ENCODE measurements at places on chromosomes 3 and 15.

- no peak for DNase-seq
These were observed 27.6 kb downstream of the SPTBN5 start for GRCh38 chr15:41866263-41866703.

- DNase-seq: no peak
These were observed 7.8 kb upstream of the TM2D3 start for GRCh38 chr15:101660005-101660404.

DNA sequence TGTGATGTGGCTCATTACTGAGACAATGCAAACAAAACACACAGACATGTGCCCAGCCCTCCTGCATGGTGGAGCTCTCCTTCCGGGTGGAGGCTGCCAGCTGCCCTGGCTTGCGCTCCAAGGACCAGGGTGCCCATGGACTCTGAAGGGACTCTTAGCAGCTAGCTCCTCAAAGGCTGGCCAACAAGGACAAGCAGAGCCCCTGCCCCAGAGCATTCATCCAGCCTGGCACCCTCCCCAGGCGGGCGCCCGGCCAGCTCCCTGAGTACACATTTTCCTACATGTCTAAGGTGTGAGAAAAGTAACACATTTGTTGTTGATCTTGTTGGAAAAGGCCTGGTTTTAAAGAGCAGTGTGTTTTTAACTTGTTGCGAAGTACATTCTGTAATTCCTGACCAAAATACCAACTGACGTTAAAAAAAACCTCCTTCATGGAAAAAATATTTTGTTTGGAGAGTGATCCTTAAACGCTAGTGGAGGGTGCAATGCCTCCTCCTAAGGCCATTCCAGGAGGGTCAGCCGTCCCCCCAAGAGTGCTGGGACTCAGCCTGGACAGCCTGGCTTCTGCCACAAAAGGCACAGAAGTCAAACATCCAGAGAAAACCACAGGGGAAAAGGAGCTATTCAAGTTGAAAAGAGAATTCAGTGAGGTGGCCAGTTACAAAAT is 86.9 kb downstream of the KLF15 start:
- no peak for DNase-seq

GRCh38 chr3:141594357-141594756 is 107.5 kb downstream of the RASA2 start:
- DNase-seq: no peak

GRCh38 chr3:191775451-191776233 is 314.7 kb downstream of the PYDC2 start:
- DNase-seq: peak; percentile 57

GRCh38 chr3:120072867-120073525 is 21.3 kb downstream of the GSK3B start:
- DNase-seq: no peak

GRCh38 chr3:182133752-182134151 is 422.0 kb downstream of the SOX2 start:
- DNase-seq: no peak

DNA sequence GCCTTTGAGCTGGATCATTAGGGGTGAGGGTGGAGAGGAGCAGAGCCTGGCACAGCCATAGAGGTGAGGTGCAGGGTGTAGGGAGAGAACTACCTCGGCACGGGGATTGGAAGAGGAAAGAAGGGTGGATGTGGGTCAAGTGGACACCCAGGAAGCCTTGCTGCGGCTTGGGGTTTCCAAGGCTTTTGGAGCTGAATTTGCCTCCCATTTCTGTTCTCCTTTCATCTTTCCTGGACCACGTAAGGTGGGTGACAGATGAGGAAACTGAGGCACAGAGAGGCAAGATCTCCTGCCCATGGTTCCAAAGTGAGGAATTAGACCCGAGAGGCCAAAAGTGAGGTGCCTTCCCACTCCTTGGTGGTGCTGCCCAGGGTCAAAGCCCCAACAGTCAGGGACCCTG is 35.4 kb upstream of the SFMBT1 start:
- DNase-seq: no peak

DNA sequence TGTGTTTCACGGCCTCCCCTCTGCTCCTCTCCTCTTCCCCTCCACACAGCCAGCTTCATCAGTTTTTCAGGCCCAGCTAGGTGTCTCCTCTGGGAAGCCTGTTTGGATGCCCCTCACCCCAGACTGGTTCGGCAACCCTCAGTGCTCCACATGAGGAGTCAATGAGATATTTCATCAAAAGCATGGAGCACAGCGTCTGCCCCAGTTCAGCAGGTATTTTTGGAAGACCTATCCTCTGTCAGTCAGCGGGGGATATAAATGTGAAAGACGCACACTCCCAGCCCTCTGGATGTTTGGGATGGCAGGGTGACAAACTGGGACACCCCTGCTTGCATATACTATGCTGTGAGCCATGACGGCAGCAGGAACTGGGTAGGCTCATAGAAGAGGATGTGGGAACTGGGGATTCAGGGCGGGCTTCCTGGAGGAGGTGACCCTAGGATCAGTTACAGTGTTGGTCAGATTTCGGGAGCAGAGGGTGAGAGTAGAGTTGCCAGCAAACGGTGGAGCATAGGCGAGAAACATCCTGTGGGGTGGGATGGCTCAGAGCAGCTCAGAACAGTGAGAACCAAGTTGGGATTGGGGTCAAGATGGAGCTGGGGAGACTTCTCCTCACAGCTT is 42.9 kb downstream of the PXYLP1 start:
- no peak for DNase-seq

GRCh38 chr3:8895829-8896228 is 67.4 kb downstream of the RAD18 start:
- DNase-seq: no peak

GRCh38 chr15:68730976-68731897 is 89.5 kb downstream of the ANP32A start:
- DNase-seq: no peak

GRCh38 chr15:75694241-75695182 is 18.1 kb downstream of the CSPG4 start:
- peak; percentile 99 for DNase-seq

DNA sequence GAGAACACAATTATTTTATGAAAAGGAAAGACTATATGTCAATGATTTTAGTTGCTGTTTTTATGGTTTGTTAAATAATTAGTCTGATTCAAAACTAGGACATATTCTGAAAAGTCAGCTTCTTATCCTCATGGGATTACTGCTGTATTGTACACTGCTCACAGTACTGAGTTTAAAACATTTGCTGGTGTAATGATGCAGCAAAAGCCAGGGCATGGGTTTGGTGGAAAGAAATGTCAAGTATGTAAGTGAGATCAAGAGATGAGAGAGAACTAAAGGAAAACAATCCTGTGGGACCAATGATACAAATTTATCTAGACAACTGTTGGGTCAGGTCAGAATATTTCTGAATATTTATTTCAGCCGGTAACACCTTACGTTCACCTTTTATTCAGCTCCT is 210.1 kb upstream of the ARHGEF26 start:
- peak; percentile 5 for DNase-seq

GRCh38 chr3:192207239-192207638 is 520.1 kb downstream of the FGF12 start:
- no peak for DNase-seq

- no peak for DNase-seq
These were observed 21.1 kb downstream of the CCDC32 start for GRCh38 chr15:40543631-40544294.

DNA sequence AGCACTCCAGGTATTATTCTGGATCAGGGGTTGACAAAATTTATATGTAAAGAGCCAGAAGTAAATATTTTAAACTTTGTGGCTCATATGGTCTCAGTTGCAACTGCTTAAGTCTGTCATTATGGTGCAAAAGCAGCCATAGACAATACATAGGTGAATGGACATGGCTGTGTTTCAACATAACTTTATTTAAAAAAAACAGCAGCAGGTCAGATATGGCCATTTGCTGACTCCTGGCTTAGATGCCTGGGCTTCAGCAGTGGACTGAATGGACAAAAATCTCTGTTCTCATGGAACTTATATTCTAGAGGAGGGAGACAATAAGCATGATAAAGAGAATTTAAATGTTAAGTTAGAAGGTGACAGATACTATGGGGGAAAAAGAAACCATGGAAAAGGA is 11.7 kb upstream of the FYCO1 start:
- DNase-seq: no peak

GRCh38 chr15:77035584-77035983 is 35.3 kb downstream of the TSPAN3 start:
- DNase-seq: no peak

DNA sequence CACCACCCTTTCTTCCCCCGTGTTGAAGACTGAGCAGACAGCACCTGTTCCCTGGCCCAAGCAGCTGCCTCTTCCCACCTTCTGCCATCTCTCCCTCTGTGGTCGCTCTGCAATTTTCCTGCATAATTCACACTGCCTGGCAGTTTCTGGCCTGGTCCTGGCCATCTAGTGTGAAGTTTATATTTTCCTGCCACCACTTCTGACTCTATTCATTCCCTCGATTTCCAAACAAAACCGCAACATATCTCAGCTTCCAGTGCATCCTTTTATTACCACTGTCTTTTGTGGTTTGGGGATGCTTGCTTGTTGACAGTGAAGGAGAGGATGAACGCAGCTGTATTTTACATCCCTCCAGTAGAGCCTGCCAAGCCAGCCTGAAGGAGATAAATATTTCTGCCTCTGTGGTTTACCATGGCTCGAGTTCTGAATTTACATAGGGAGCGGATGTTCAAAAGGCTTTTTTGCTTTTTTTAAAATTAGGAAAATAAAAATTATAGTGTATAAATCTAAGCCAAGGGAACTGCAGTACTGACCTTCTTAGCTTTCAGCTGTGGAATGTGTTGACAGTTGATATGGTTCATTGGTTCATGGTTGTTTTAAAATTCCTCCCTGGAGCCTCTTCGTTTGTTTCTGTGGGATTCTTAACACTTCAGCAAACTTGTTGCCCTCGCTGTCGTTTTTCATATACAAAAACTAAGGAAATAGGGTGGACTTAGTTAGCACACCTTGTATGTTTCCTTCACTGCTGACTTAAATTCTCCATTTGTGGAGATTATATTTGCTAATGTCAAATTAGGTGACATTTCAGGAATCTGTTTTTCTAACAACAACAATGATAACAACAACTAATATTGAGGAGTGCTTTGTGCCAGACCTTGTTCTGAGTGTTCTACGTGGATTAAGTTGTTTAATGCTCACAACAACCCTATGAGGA is 250.5 kb downstream of the ADAMTSL3 start:
- peak; percentile 99 for DNase-seq

DNA sequence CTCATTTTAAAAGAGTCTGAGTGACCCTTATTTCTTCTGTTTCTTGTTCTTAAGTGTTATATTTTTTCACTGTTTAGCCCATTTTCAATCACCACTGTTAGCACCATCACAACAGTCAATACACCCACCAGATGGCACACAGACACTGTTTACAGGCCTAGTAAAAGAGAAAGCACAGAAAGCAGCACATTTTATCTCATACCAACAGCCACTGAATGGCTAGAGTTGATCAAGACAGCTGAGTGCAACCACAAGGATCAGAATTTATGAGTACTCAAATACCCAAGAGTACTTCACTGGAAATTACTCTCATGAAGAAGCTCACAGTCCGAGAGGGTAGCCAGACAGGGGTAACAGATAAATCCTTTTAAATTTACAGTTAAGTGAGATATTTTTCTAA is 127.0 kb downstream of the TFDP2 start:
- DNase-seq: peak; percentile 75

DNA sequence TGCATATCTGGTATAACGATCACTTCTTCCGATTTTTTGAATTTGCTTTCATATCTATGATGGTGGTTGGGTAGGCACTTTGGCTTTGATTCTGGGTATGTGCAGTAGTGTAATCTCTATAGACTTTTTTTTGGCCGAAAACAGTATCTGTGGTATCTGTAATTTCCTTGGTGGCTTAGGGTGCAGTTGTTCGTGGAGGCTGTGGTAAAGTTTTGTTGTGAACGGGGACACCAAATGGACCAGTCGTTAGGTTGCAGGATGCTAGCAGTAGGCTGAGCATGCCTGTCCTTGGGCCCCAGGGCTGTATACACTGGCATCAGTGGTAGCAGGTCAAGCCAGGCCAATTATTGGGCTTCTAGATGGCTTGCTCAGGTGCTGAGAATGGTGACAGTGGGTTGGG is 55.2 kb downstream of the CCDC66 start:
- no peak for DNase-seq

DNA sequence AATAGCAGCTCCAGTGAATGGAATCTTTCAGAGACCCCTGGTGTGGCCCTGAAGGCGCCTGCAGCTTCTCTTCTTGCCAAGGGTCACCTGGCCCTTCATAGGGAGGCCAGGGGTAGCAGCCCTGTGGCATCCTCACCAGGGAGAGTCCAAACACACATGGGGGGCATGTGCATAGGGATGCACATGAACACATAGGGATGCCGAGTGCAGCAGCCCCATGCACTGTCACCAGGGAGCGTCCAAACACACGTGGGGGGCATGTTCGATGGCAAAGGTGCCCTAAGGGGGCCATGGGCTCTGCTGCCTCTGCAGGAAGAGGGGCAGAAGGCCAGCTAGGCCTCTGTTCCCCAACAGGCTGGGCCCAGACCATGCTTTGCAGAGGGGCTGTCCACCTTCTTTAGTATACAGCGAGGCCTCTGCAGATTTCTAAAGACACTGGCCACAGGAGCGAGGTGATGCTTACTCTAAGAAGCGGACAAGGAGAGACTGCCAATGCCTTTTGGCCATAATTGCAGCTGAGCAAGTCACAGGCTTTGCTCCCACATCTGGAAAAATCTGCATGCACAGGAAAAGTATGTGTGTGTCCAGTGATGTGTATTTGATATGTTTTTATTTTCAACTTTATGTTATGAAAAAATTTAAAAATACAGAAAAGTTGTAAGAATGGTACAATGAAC is 21.0 kb downstream of the ANAPC13 start:
- DNase-seq: no peak

- peak; percentile 88 for DNase-seq
These were observed 164.0 kb downstream of the MINAR1 start for GRCh38 chr15:79595995-79596622.

- no peak for DNase-seq
These were observed 250.7 kb upstream of the TBL1XR1 start for GRCh38 chr3:177447938-177448337.

DNA sequence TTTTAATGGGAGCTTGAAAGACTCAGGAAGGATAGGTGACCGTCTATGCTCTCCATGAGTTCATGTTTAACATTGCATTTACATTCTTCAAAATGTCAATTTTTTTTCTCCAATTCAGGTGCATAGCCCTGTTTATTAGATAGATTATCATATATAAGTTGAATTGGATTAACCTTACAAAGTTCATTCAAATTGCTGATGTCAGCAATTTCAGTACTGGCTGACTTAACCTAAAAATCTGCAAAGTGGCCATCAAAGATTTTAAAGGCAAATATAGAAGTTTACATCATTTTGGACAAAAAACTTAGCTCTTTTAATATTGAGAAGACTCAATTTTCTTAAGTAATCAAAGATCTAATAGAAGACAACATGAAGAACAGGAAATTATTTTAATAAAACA is 57.8 kb downstream of the MINDY4B start:
- DNase-seq: no peak

- no peak for DNase-seq
These were observed 222.0 kb downstream of the STT3B start for GRCh38 chr3:31754575-31755278.

DNA sequence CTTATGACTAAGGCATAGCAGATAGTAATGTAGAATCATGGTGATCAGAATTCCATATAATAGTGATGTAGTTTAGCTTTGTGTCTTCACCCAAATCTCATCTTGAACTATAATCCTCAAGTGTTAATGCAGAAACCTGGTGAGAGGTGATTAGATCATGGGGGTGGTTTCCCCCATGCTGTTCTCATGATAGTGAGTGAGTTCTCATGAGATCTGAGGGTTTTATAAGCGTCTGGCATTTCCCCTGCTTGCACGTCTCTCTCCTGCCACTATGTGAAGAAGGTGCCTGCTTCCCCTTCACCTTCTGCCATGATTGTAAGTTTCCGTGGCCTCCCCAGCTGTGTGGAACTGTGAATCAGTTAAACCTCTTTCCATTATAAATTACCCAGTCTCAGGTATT is 138.7 kb upstream of the CBLB start:
- DNase-seq: no peak
